NCI-H524 (cell line): ENCODE measurements at places on chromosomes 11 and 22.

- no peak for DNase-seq
Observed at GRCh38 chr11:70423523-70424505, 25.5 kb downstream of the CTTN start.

- DNase-seq: no peak
Observed at GRCh38 chr11:68581439-68581838, 102.9 kb upstream of the GAL start.

DNA sequence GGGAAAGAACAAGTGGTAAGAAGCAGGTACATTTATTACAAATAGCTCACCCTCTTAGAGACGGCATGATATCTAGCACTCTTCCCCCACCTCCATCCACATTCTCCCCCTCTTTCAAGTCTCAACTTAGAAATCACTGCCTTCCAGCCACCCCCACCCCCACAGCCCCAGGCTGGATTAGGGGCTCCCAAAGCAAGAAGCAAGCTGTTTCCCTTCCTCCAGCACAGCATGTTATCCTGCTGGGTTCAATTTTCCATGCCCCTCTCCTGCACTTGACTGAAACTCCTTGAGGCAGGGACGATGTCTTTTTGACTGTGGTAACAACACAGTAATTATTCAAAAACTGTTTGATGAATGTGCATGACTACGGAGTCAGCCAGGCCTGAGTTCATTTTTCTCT lies 350.7 kb downstream of the LARGE1 start:
- DNase-seq: no peak

GRCh38 chr11:126853732-126854131 lies 146.8 kb downstream of the KIRREL3 start:
- no peak for DNase-seq

DNA sequence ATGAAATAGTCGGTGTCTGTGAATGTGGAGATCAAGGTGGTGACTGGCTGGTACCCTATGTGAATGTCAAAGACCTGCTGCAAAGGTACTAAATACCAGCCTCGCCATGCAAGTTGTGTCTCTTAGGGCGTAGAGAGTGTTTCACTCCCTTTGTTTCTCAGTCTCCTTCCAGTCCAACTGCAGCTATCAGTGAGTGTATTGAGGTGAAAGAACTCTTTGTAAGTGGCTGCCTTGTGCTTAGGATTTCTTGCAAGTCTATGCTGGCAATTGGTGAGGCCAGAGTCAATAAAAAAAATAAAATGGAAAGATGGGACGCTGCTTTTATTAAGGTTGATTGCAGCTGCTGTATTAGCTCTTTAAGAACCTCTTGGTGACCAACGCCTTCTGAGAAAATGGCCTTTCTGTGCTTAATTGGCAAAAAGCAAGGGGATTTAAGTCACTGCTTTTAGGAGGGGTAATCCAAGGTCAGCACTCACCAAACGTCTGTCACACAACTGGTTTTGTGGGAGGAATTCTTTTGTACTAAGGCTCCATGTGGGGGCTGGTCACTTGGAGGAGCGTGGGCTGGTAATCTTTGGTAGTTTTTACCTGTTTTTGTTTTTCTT lies 95.1 kb downstream of the PARVA start:
- peak; percentile 89 for DNase-seq
